ENCODE measurements at places on chromosomes 2 and 18. TPM values are rescaled to one million over a fixed set of nuclear protein-coding genes. Genes with fewer than 3 reads are reported as not detected.

DNA sequence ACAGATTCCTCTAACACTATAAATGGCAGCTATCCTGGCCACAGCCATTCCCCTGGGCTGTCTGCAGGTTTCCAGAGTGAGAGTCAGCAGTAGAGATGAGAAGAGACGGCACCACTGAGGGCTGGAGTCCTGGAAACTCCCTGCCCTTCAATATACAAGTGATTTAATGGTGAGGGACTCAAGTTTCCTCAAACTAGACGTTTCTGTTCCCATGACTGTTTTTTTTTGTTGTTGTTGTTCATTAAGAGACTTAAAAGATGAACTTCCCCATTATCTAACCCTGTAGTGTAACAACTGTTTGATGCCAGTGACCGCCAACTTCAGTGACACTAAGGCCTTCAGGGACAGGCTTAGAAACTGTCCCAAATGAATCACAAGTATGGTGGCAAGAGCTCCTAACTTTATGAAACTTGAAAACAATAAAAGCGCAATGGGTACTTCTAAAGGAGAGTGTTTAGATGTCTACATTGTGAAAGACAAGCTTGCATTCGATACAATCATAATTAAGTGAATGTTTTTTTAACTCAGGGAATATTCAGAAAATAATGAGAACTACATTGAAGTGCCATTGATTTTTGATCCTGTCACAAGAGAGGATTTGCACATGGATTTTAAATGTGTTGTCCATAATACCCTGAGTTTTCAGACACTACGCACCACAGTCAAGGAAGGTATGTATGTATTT is 34.0 kb downstream of the IL1R2 start:
- no peak for DNase-seq
- no peaks in the 10 kb centered on the region for H3K36me3 ChIP-seq
- H3K27ac ChIP-seq, result no peak overlapping the region
- peaks cover 2% of the 10 kb centered on the region for H3K4me1 ChIP-seq

Gene TEX44
- not detected for total RNA-seq

DNA sequence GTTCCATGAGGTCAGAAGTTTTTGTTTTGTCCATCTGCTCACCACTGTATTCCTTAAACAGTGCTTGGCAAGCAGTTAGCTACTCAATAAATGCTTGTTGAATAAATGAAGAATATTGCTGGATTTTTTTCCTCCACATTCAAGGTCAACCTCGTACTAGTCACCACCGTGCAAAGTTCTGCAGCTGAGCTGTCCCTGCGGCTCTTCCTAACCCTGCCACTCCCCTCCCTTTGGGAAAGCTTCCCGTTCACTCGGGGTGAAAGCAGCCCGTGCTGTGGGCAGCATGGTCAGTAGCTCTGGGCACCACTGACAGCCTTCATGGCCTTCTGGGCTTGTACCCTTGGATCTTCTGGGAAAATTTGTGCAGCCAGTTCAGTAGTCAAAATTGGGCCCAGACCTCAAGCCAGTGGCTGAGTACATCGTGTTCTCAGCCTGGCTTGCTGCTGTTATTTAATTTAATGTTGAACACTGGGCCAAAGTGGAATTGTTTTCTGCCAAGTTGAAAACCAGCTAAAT is 469.3 kb upstream of the RAB12 start:
- no peak overlapping the region for H3K27ac ChIP-seq
- H3K36me3 ChIP-seq, result peaks cover 6% of the 10 kb centered on the region
- no peak overlapping the region for H3K4me3 ChIP-seq
- DNase-seq, result no peak
- peaks cover 12% of the 10 kb centered on the region for H3K4me1 ChIP-seq

GRCh38 chr2:74944987-74945787 is 13.3 kb upstream of the POLE4 start:
- H3K36me3 ChIP-seq, result no peaks in the 10 kb centered on the region
- no peak overlapping the region for H3K27ac ChIP-seq
- H3K4me1 ChIP-seq, result no peaks in the 10 kb centered on the region

- H3K4me3 ChIP-seq, result no peak overlapping the region
- no peak overlapping the region for H3K27ac ChIP-seq
- H3K27me3 ChIP-seq, result no peaks in the 10 kb centered on the region
- no peaks in the 10 kb centered on the region for H3K36me3 ChIP-seq
These were observed 18.3 kb upstream of the NEDD4L start for GRCh38 chr18:58025733-58026132.

- H3K27me3 ChIP-seq, result no peaks in the 10 kb centered on the region
- no peaks in the 10 kb centered on the region for H3K4me1 ChIP-seq
- no peak overlapping the region for H3K4me3 ChIP-seq
- no peaks in the 10 kb centered on the region for H3K36me3 ChIP-seq
- no peak for DNase-seq
- H3K27ac ChIP-seq, result no peak overlapping the region
These were observed 53.8 kb downstream of the EEF1B2 start for GRCh38 chr2:206213514-206213845.

DNA sequence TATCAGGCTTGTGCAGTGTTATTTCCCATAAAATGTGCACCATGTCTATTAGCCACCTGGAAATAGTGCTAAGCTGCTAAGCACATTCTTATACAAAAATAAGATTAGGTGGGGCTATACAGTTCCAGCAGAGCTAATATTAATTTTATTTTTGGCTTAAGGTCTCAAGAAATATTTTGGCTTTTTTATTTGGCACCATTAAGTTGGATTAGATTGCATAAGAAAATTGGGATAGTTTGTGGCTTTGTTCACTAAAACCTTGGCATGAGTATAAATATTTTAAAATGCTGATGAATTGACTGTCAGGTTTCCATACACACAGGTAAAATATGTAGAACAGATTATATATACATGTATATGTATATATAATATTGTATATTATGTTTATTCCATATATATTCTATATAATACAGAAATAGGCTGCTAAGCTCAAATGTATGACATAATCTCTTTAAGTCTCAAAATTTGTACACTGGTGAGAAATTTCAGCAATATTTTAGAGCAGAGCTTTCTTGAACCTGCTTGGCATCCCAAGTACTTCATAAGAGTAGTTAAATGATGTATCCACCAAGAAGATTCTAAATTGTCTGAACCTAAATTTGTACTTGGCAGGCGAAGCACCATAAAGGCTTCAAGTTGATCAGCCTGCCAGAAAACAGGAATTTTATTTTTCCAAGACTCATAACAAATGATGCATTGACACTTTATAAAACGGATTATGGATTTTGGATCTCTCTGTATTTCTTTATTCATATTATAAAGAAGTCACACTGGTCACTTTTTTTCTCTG is 32.6 kb downstream of the CCDC102B start:
- H3K4me3 ChIP-seq, result no peak overlapping the region
- no peaks in the 10 kb centered on the region for H3K36me3 ChIP-seq
- H3K27me3 ChIP-seq, result no peaks in the 10 kb centered on the region
- no peak for DNase-seq
- no peak overlapping the region for H3K27ac ChIP-seq
- peaks cover 2% of the 10 kb centered on the region for H3K4me1 ChIP-seq

Data from lung (tissue), 17 donors.